ENCODE measurements at places on chromosomes 7 and 10.
A peak's percentile ranks its signal among the peaks of the same experiment; 100 is the strongest.

GRCh38 chr7:105014693-105015389, 836 bp downstream of the KMT2E start:
- DNase-seq = peak; percentile 18

- DNase-seq = no peak
Measured at GRCh38 chr10:79072041-79072441, 3.3 kb downstream of the ZMIZ1 start.

- DNase-seq = no peak
Measured at GRCh38 chr7:159139639-159140038, 5.0 kb downstream of the VIPR2 start.

DNA sequence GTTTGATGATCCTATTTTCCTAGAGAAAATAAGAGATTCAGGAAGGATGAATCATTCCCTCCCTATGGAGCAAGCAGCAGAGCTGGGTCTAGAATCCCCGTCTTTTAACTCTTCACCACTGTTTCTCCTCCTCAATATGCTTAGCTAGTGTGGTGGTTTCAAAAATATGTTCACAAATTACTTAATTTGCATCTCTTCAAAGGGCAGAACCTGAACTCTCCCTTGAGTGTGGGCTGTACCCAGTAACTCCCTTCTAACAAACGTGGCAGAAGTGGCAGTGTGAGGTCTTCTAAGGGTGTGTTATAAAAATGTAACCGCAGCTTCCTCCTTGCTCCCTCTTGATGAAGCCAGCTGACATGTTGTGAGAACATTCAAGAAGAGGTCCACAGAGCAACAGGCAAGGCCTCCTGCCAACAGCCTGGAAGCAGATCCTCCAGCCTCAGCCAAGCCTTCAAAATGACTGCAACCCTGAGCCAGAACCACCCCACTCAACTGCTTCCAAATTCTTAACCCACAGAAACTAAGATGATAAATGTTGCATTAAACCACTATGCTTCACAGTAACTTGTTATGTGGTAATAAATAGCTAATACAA, 36.6 kb downstream of the SRPK2 start:
- peak; percentile 14 for DNase-seq

- no peak for DNase-seq
Measured at GRCh38 chr10:30832749-30833627, 198.7 kb downstream of the ZNF438 start.
